ENCODE measurements at places on chromosomes 1 and 21.

DNA sequence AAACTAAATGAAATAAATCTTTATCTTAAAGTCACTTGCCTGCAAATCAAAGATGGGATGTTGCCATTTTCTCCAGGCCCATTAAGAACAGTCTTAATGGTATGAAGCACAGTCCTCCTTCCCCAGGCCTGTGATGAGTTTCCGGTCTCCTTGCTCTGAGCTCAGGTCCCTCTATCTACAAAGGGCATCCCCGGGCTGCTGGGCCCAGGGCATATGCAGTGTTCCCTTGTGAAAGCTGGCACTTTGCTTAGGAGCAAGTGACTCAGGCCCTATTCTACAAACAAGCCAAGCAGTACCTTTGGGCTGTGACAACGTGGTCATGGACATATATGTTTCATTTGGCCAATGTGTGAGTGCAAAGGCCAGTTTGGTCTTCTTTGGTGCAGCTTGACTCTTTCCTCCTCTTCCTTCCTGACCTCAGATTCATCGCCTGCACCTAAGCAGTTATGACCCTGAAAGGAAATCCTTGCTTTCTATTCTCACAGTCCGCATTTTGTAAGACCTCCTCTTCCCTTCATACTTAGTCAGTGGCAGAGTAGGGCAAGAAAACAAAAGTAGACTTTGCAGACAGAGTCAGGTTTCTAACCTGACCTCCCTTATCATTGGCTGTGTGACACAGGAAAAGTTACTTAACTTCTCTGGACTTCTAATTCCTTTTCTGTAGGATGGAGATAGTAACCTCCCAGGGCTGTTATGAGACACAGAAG lies 109.5 kb downstream of the ERG start:
- no peak for DNase-seq

- no peak for DNase-seq
These were observed 47.4 kb downstream of the KCNAB2 start for GRCh38 chr1:6093071-6093470.

DNA sequence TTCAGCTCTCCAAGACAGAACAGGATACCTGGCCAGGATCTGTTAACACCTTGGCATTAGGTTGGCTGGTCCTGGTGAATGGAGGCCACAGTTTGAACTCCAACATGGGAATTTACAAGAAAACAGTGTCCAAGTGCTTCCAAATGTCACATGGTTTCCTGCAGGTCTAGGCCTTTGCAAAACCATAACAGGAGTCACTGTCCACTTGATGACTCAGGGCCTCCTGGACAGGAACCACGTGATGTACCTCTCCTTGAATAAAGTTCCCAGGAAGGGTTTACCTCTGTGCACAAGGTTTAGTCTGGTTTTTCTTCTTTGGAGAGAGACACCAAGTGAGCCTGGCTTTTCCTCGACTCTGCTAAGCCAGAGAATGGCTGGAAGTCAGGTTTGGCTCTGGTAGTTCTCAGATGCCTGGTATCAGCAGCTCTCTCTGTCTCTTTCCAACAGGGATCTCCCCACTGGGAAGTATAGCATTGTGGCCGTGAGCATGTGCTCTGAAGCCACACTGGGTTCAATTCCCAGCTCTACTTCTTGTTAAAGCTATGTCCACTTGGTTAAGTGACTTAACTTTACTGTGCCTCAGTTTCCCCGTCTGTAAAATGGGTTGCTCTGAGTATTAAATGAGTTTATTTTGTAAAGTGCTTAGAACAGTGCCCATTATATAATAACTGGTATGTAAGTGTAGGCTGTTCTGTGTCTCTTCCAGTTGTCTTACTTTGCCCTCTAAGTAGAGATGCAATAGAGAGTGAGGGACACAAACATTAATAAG lies 27.3 kb upstream of the TMEM61 start:
- DNase-seq = no peak

DNA sequence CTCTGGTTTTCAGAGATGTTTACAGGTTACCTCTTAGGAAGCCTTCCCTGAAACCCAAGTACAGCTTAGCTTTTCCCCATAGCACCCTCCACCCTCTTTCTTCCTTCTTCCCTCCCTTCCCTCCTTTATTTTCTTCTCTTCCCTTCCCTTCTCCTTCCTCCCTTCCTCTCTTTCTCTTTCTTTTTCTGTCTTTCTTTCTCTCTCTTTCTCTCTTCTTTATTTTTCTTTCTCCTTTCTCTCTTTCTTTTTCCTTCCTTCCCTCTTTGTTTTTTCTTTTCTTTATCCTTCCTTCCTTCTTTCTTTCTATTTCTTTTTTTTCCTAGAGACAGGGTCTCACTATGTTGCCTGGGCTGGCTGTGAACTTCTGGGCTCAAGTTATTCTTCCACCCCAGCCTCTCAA lies 231.6 kb downstream of the SLC35F3 start:
- no peak for DNase-seq

DNA sequence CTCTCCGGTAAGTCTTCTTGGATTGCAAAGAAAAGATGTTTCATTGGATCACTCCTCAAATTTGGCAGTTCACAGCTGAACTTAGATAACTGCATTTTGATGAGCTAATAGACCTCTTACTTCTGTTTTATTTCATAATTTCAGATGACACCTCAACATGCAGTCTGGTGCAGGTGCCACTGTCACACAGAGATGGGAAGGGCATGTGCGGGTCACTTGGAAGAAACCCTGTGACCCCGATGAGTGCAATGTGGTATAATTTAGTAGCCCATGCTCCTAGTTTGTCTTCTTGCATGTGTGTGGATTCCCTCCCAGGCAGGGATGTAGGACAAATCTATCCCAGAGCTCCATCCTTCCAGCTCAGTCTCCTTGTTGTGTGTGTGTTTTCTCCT lies 481 bp upstream of the SLAMF1 start:
- no peak for DNase-seq

- no peak for DNase-seq
These were observed 11.4 kb upstream of the MAGOH start for GRCh38 chr1:53249706-53250105.

DNA sequence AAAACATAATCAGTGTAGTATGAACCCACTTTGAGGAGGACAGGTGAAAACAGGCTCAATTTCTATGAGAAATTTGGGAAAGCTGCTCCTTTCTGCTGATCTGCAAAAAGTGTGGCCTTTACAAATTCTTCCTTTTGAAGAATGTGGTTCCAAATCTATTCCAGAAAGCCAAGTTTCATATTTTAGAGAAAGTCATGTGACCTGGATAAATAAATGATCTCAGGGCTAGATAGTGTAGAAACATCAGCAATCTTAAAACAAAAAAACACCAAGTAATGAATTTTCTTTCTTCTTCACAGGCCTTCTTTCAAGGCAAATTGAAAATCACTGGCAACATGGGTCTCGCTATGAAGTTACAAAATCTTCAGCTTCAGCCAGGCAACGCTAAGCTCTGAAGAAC lies 11.7 kb upstream of the PODN start:
- DNase-seq = no peak

DNA sequence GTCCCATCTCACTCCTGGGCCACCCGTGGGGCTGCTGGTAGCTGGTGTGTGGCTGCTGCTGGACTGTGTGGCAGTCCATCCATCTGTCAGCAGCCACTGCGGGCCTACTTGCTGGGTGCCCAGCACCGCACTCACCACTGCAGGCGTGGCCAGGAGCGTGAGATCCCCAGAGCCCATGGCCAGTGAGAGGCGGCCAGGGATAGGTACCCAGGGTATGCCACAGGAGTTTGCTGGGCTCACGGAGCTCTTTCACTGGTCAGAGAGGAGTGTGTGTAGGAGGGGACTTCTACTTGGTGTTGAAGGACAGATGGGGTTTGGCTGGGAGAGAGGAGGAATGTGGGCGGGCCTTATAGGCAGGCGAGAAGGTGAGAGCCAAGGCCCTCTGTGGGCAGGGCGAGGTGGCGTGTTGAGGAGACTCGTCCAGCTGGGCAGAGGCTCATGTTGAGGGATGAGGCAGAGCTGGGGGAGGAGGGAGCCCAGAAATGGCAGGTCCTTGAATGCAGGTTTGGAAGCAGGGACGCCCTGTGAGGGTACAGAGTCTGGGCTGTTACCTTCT lies 15.0 kb downstream of the QSOX1 start:
- no peak for DNase-seq

- DNase-seq = no peak
These were observed 7.3 kb downstream of the SSU72 start for GRCh38 chr1:1567152-1567875.
